LHCN-M2 (cell line): ENCODE measurements at places on chromosomes 13 and 19.

GRCh38 chr19:29622166-29623070, 16.3 kb downstream of the POP4 start:
- peak; percentile 25 for DNase-seq

GRCh38 chr19:46350029-46350757, 3.3 kb downstream of the PPP5C start:
- no peak for DNase-seq

- DNase-seq = peak; percentile 52
Measured at GRCh38 chr13:99617474-99618255, 116.4 kb downstream of the TM9SF2 start.

DNA sequence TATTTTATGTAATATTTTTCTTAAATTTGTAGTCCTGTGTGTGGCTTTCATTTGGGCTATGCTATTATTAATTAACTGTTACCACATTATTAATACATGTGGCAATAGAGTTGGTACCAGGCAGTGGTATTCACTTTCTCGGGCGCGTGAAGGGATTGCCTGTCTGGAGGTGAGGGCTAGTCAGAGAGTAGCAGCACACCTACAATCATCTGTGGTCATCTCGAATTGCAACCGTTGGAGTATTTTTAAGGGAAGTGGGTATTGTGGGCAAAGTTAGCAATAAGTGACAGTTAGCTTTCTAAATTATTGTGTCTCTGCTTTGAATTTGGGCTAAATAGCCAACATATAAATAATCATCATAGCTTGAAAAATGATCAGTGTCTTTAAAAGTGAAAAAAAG, 20.0 kb upstream of the GPR18 start:
- no peak for DNase-seq

DNA sequence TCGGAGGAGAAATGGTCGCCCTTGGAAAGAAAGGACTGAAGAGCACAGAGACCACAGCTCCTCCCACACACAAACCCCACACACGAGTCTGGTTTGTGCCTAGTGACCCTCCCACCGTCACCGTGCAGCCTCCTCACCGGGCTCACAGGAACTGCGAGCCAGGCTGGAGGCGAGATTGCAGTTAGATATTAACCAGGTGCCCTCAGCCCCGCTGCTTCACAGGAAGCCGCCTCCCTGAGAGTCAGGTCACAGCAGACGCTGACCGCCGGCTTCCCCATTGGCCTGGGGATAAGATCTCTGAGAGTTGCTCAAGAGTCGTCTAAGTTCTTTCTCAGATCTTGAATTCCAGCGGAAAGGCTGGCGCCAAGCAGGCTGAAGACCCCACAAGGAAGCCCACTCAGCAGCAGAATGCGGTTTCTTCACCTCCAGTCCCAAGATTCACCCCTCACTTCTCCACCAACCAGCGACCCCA, 870 bp downstream of the ZNF44 start:
- DNase-seq = peak; percentile 67

DNA sequence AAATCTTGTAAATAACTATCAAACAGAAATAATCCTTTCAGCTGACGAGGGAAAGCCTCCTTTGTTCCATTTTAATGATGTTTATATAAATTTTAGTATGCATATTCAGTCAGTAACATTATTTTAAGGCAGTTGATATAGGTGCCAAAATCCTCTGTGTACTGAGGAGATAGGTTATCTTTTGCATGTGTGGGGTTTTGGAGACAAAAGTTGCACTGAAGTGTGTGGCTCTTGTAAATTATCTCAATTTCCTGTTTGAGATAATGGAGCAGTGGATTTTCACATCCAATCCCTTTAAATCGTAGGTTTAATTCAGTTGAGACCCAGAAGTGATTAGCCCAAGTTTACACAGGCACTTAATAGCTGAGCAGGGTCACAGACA, 106.6 kb downstream of the RGCC start:
- no peak for DNase-seq
